ENCODE measurements at places on chromosomes 16 and 17. TPM values are rescaled to one million over a fixed set of nuclear protein-coding genes. Genes with fewer than 3 reads are reported as not detected.

DNA sequence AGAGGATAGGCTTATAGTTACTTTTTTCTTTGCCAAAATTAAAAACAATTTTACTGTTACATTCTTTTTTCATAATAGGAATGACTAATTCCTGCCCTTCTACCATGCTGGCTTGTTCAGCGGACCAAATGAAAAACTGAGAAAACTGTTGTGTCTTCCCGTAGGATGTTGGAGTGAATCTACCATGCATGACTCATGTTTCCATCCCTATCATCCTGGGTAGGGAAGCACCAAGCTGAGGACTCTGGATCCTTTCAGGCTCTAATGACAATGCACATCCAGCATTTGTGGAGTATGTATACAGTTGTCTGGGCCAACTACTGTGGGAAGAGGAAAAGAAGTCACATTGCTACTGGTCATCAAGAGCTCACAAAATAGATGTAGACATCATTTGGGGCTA is 41.1 kb upstream of the DHX8 start:
- H3K27ac ChIP-seq: no peak overlapping the region
- no peaks in the 10 kb centered on the region for H3K36me3 ChIP-seq
- H3K4me3 ChIP-seq: no peak overlapping the region
- peaks cover 6% of the 10 kb centered on the region for H3K27me3 ChIP-seq

C1QL1 gene
- 0.35 TPM for total RNA-seq

TMED6 gene
- 1.2 TPM for total RNA-seq

GCGR gene
- total RNA-seq: not detected

DNA sequence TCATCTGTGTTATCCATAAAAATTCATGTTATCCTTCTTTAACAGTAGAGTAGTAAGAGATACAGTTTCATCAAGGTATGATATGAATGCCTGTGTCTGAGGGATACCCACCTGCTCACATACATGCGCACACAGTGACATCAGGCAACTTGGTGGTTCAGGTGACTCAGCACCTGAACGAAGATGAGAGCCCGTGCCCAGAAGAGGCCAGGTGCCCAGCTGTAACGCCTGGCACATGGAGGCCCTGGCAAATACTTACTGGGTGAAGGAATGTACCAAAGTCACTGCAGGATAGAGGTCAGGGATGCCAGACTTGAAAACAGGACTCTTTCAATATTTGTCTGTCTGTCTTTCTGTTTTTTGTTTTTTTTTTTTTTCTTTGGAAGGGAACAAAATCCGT is 72.6 kb upstream of the LGALS9 start:
- no peaks in the 10 kb centered on the region for H3K36me3 ChIP-seq
- H3K4me3 ChIP-seq: no peak overlapping the region
- H3K4me1 ChIP-seq: peaks cover 45% of the 10 kb centered on the region

RTN4RL1 gene
- not detected for total RNA-seq

GRCh38 chr17:82358465-82359350 is at the start of gene TEX19:
Gene TEX19, plus strand, starts transcription at chr17:82359247. Its CDS starts 2,904 bp downstream, at chr17:82362151.
- H3K36me3 ChIP-seq: no peaks in the 10 kb centered on the region
- peaks cover 2% of the 10 kb centered on the region for H3K4me1 ChIP-seq
- H3K27ac ChIP-seq: no peak within 1 kb of the TSS
- H3K27me3 ChIP-seq: no peaks in the 10 kb centered on the region
- H3K4me3 ChIP-seq: no peak within 1 kb of the TSS

- no peak overlapping the region for H3K27ac ChIP-seq
- H3K36me3 ChIP-seq: no peaks in the 10 kb centered on the region
- H3K4me1 ChIP-seq: peaks cover 24% of the 10 kb centered on the region
Measured at GRCh38 chr17:4786516-4786915, 352 bp upstream of the VMO1 start.

NAGPA gene
- 26.3 TPM for total RNA-seq

CDH11 gene
- total RNA-seq: 14.9 TPM

DNA sequence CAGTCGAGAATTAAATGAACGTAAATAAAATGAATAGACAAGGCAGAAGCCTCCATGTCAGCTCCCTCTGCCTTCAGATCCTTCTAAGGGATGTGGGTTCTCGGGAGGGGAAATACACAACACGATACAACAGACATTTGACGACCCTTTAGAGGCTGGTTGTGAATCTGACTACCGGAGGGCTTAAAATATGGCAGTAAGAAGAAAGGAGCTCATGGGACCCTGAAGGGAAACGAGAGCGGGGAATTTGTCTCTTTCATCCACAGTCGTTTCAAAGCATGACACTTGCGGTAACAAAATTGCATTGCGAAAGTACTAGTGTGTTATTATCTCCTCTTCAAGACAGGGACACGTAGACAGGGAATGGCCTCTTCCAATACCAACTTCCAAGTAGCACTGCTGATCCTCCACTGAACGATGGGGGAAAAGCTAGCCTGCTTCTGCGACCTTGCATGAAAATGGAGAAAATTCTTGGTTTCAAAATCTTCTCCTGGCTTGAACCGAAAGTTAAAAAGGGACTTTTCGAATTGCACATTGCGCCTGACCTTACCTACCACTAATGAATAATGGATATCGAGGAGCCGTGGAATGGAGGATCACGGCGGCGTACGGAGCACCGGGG is 1.2 kb upstream of the TNRC6C start:
- peak overlapping the region; percentile 67 for H3K4me3 ChIP-seq
- H3K27me3 ChIP-seq: peaks cover 29% of the 10 kb centered on the region
- H3K27ac ChIP-seq: no peak overlapping the region
- peaks cover 20% of the 10 kb centered on the region for H3K4me1 ChIP-seq

GRCh38 chr17:38731526-38732294 is 1.6 kb downstream of the CISD3 start:
- no peaks in the 10 kb centered on the region for H3K27me3 ChIP-seq
- H3K4me1 ChIP-seq: peaks cover 27% of the 10 kb centered on the region
- DNase-seq: no peak
- peaks cover 2% of the 10 kb centered on the region for H3K36me3 ChIP-seq

CHST5 gene
- not detected for total RNA-seq

- H3K27me3 ChIP-seq: no peaks in the 10 kb centered on the region
- no peaks in the 10 kb centered on the region for H3K36me3 ChIP-seq
- no peak overlapping the region for H3K4me3 ChIP-seq
- H3K27ac ChIP-seq: no peak overlapping the region
- H3K4me1 ChIP-seq: no peaks in the 10 kb centered on the region
- DNase-seq: no peak
Measured at GRCh38 chr17:49349541-49349940, 12.5 kb downstream of the ZNF652 start.

MYH2 gene
- not detected for total RNA-seq

- no peak for DNase-seq
Measured at GRCh38 chr17:32777922-32778321, 99.0 kb downstream of the MYO1D start.

DNA sequence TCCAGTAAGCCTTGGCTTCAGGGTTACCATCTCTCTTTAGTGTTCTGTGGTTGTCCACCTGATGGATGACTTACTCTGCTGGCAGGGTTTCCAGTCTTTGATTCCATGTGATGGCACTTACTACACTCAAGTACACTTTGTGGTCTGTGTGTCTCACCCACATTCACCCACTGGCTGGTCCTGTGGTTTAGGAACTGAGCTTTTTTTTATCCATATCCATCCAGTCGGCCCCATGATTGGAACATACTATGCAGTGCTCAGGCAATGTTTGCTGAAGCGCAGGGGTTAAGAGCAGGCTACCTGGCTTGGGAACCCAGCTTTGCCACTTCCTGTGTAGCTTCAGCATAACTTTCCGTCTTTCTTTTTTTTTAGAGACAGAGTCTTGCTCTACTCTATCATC is 2.8 kb upstream of the FUS start:
- H3K27me3 ChIP-seq: no peaks in the 10 kb centered on the region
- no peak overlapping the region for H3K4me3 ChIP-seq
- no peak overlapping the region for H3K27ac ChIP-seq
- H3K4me1 ChIP-seq: peaks cover 10% of the 10 kb centered on the region
- no peaks in the 10 kb centered on the region for H3K36me3 ChIP-seq

CPNE7 gene
- 1.5 TPM for total RNA-seq

CHST4 gene
- not detected for total RNA-seq

- H3K4me3 ChIP-seq: no peak overlapping the region
- peak; percentile 89 for DNase-seq
Measured at GRCh38 chr17:7045492-7046126, 1.7 kb upstream of the SLC16A11 start.

DNA sequence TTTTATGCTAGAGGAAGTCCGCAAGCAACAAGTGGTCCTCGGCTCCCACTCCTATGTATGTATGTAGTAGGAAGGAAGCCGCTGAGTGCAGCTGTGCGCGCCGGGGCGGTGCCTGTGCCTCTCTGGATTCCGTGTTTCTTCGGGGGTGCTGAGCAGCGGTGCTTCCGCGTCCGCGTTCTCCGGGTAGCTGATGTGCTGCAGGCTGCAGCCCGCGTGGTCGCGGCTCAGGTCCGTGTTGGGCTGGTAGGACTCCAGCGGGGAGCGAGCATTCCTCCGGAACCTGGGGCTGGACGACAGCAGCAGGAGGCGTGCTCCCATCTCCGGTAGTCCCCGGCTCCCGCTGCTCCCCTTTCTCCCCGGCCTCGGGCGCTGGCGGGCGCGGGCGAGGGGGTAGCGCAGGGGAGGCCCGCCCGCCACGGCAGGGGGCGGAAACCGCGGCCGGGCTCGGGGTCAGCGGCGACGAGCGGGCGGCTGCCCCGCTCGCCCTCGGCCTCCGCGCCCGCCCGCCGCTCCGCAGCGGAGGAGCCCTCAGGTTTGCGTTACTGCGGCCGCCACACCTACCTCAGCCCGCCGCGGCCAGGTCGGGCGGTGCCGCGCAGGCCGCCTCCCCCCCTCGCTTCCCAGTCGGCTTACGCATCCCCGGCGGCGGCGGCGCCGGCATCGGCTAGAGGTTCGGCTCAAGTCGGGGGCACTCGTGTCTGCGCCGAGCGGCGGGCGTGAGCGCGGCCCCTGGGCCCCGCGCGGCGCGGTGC is 487 bp downstream of the C17orf67 start:
- peak overlapping the region; percentile 77 for H3K4me3 ChIP-seq
- peaks cover 2% of the 10 kb centered on the region for H3K36me3 ChIP-seq
- peak overlapping the region; percentile 76 for H3K27ac ChIP-seq

GRCh38 chr17:1232786-1233185 is 37.5 kb upstream of the BHLHA9 start:
- no peaks in the 10 kb centered on the region for H3K36me3 ChIP-seq
- H3K4me3 ChIP-seq: no peak overlapping the region
- peaks cover 30% of the 10 kb centered on the region for H3K27me3 ChIP-seq
- no peak overlapping the region for H3K27ac ChIP-seq
- DNase-seq: no peak

DNA sequence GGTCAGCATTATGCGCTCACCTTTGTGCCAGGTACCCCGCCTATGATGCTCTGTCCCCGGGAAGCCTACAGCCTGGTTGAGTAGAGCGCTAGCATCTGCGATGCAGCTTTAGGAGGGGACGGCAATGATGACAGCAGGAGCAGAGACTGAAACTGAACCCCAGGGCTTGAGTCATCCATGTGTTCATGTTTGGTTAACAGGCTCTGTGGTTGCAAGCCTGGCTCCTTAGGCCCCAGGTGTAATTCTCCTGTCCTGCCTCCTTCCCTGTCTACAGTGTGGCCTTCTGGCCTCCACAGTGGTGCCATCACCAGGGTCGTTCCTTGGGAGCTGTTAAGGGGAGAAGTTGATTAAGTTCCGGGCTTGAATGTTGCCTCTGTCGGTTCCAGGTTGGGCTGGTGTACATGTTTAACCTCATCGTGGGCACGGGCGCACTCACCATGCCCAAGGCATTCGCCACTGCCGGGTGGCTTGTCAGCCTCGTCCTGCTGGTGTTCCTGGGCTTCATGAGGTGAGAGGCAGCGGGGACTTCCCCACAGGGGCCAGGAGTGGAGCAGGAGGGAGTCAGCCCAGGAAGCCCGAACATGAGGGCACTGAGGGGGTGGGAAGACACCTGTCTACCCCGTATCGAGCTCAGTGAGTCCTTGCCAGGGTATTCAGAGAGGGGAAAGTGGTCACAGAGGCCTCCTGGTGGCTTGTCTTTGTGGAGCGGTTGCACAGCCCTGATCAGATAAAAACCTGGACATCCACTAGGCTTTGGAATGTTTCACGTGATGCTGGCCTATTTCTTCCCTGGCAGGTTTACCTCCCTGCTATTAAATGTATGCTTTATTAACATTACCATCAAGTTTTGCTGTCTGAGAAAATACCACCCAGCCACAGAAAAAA is 9.2 kb upstream of the NAT9 start:
- no peaks in the 10 kb centered on the region for H3K27me3 ChIP-seq
- DNase-seq: no peak
- no peaks in the 10 kb centered on the region for H3K4me1 ChIP-seq
- H3K27ac ChIP-seq: no peak overlapping the region
- H3K36me3 ChIP-seq: peaks cover 15% of the 10 kb centered on the region

MMP25 gene
- 0.21 TPM for total RNA-seq

- no peak overlapping the region for H3K4me3 ChIP-seq
- H3K27me3 ChIP-seq: no peaks in the 10 kb centered on the region
- H3K27ac ChIP-seq: no peak overlapping the region
- H3K36me3 ChIP-seq: no peaks in the 10 kb centered on the region
- no peaks in the 10 kb centered on the region for H3K4me1 ChIP-seq
Measured at GRCh38 chr17:27762527-27763305, 37.6 kb downstream of the NOS2 start.

- no peaks in the 10 kb centered on the region for H3K4me1 ChIP-seq
- H3K36me3 ChIP-seq: no peaks in the 10 kb centered on the region
- H3K27ac ChIP-seq: no peak overlapping the region
Measured at GRCh38 chr17:73973586-73974409, 229.7 kb upstream of the RPL38 start.

DBNDD1 gene
- total RNA-seq: 28.2 TPM

DNA sequence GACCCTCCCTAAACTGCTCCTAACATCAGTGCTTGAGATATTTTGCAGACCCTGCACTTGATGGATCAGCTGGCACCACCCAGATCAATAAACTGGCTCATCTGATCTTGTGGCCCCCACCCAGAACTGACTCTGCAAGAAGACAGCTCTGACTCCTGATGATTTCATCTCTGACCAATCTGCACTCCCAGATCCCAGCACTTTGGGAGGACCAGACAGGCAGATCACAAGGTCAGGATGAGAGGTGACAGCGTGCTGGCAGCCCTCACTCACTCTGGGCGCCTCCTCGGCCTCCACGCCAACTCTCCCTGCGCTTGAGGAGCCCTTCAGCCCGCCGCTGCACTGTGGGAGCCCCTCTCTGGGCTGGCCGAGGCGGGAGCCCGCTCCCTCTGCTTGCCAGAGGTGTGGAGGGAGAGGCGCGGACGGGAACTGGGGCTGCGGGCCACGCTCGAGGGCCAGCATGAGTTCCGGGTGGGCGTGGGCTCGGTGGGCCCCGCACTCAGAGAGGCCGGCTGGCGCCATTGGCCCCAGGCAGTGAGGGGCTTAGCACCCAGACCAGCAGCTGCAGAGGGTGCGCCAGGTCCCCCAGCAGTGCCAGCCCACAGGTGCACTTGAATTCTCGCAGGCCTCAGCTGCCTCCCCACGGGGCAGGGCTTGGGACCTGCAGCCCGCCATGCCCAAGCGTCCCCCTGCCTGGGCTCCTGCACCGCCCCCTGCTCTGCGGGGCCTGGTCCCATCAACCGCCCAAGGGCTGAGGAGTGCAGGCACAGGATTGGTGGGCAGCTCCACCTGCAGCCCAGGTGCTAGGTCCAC is 2.4 kb upstream of the C16orf54 start:
- H3K4me1 ChIP-seq: no peaks in the 10 kb centered on the region
- H3K27ac ChIP-seq: no peak overlapping the region
- H3K4me3 ChIP-seq: no peak overlapping the region
- DNase-seq: no peak
- H3K36me3 ChIP-seq: no peaks in the 10 kb centered on the region

DNA sequence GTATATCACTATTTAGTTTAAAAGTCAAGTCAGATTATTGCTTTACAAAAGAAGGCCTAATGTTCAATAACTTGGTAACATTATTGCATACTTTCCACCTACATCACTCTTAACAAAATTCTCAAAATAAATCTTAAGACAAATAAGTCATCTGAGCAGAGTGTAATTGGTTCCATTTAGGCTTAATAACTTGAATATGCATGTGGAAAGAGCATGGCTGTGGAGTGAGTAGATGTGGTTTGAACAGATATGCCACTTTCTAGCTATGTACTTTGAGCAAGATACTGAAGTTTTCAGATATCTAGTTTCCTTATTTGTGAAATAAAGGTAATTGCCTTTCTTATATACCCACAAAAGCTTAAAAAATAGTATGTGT is 6.7 kb upstream of the EVI2A start:
- no peak overlapping the region for H3K27ac ChIP-seq
- no peak for DNase-seq
- H3K27me3 ChIP-seq: no peaks in the 10 kb centered on the region
